OCI-LY7 (cell line): ENCODE measurements at places on chromosomes 12 and 14.

GRCh38 chr14:34650786-34651584, 21.0 kb upstream of the SNX6 start:
- no peak for DNase-seq

DNA sequence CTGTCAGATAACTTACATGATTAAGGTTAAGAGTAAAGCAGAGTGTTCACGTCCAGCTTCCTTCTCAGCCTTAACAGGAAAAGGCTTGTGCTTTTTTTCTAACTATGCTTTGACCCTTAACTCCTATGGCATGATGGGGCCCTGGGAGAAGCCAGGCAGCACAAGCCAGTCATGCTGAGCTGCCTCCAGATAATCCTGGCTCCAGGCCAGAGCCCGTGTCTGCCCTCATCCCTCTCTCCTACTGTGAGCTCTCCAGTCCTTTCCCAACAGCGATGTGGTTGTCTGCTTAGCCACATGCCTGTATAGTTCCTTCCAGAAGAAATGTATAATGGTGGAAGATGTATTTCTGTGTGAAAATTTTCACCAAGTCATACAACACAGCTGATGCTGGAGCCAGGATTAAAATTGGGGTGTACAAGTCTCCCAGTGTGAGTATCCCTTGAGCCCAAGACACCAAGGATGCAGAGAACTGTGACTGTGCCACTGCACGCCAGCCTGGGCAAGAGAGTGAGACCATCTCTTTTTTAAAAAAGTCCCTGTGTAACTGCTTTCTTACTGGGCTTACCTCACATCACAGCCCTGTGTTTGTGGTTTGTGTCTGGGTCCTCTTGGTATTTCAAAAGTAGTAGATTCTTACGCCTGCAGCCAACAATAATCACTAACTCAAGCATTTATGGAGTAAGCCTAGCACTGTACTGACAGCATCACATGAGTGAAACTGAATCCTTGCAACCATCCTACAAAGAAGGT, 7.9 kb upstream of the ITFG2 start:
- DNase-seq, result no peak

DNA sequence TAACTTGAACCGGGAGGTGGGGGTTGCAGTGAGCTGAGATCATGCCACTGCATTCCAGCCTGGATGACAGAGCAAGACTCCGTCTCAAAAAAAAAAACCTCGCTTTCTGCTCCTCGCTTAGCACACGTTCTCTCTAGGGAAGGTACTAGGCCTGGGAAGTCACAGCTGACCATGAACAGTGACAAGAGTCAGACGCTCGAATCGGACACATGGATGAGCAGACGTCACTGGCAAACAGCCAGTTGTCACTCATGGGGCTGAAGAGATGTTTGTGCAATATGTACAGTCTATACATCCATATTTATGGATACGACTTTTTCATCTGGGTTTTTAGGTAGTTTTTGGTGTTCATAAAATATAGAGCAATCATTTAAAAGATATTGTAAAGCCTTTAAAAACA, 19.4 kb downstream of the TCHP start:
- DNase-seq, result no peak

- peak; percentile 53 for DNase-seq
Measured at GRCh38 chr14:67526676-67527459, 6.2 kb upstream of the PLEKHH1 start.

- no peak for DNase-seq
Measured at GRCh38 chr12:7693793-7694192, 1.8 kb downstream of the GDF3 start.

DNA sequence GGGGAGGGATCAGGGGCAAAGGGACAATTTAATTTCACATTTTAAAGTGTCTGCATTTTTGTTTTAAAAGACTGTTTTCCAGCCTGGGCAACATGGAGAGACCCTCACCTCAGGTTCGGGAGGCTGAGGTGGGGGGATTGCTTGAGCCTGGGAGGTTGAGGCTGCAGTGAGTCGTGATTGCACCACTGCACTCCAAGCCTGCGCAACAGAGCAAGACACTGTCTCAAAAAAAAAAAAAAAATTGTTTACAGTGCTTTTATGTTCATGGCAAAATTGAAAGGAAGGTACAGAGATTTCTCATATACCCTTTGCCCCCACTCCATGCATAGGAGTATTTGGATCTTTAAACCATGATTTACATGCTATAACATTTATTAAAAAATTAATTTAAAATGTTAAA, 16.4 kb upstream of the HVCN1 start:
- DNase-seq, result no peak

DNA sequence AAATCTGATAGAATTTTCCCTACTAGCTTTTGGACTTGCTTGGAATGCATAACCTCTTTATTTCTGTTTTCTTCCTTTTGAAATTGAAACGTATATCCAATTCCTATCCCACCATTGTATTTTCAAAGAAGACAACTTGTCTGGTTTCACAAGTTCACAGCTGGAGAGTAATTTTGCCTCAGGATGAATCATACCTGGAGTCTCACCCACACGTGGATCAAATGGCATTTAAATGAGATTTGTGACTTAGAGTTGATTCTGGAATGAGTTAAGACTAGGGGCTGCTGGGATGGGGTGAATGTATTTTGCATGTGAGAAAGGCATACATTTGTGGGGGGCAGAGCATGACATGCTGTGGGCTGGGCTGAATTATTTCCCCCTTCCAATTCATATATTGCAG, 516.5 kb upstream of the MGAT4C start:
- DNase-seq, result no peak
